ENCODE measurements at places on chromosomes 13 and 19.

- DNase-seq: no peak
Observed at GRCh38 chr13:47990920-47991466, 10.1 kb downstream of the SUCLA2 start.

DNA sequence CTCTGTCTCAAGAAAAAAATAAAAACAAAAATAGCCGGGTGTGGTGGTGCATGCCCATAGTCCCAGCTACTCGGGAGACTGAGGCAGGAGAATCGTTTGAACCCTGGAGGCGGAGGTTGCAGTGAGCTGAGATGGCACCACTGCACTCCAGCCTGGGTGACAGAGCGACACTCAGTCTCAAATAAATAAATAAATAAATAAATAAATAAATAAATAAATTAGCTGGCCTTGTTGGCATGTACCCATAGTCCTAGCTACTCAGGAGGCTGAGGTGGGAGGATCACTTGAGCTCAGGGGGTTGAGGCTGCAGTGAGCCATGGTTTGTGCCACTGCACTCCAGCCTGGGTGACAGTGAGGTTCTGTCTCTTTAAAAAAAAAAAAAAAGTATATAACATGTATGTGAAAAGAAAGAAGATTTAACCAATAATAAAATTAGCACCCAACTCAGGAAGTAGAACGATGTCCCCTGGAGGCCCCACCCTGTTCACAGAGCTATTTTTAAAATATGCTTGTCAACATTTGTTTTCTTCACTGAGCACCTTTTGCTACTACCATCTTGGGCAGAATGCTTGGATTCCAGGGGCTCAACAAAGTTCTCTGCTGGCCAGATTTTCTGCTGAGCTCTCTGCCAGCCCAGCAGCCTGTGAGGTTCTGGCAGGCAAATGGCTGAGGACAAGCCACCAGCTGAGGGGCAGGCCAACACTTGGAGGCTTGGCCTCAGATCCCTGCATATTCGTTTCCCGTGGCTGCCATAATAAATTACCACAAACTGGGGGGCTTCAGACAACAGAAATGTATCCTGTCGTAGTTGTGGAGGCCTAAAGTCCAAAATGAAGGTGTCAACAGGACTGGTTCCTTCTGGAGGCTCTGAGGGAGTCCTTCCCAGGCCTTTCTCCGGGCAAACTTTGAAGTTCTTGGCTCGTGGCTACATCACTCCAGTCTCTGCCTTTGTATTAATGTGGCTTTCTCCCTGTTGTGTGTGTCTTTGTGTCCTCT lies 5.2 kb downstream of the SLC25A42 start:
- DNase-seq: no peak

DNA sequence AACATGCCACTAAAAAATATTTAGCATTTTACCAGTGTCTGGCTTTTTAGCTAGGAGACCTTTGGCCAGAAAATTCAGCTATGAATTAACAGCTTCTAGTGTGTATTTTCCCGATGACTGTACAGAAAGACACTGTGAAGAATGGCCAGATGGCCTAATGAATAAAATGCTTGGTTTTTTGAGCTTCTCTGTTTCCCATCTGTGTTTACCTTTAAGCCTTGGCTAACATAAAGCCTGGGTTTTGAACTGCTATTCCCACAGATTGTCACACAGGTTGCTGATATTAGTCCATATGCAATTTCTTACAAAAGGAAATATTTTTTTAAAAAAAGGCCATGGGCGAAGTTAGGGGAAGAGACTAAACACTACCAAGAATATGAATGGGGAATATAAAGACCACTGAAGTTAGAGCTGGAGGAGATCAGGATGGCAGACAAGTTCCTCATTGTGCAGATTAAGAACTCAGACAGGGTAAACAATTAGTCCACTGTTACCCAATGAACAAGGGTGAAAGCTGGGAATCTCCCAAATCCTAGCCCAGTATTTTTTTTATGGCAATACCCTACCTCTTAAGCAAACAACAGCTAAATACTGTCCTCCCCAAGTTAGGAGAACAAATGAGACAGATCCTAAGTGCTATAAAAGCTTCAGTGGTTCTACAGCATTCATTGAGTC lies 95.1 kb downstream of the DCT start:
- DNase-seq: no peak

DNA sequence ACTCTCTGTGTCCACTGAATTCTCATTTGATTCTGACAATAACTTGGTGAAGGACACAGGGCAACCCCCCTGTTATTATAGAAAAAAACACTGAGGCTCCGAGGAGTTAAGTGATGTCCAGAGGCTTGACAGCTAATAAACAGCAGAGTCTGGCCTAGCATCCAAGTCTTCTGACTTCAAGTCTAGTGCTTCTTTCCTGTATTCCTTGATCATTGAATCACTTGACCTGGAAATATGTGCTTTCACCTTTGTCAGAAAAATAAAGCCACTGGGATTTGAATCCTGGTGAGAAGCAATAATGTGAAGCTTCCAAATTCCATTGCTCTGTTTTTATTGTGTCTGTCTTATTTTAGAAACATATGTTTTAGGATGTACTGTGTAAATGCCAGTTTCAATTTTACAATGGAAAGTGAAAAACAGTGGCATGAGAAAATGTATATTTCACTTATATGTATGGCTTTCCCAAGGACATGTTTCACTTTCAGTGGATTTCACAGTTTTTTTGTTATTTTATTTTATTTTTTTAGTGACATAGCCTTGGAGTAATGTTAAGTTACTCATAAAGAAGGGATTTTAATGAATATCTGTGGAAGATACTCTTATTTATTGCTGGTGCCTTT lies 190.2 kb downstream of the GPC6 start:
- DNase-seq: no peak

DNA sequence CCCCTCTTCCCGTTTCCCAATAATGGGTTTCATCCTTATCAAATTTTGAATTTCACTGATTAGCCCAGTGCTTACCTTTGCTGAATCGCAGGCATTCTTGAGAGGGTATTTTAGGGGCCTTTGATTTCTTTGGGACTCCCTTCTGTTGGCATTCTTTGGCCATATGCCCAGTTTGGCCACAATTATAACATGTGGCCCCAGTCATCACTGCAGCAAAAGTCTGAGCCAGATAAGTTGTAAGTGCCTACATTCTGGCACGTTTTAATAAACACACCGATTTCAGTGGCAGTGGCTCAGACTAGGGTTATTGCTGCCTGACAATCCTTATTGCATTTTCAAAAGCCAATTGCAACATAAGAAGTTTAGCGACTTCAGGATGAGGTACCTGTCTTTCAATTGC lies 41.4 kb downstream of the ZNF726 start:
- no peak for DNase-seq

DNA sequence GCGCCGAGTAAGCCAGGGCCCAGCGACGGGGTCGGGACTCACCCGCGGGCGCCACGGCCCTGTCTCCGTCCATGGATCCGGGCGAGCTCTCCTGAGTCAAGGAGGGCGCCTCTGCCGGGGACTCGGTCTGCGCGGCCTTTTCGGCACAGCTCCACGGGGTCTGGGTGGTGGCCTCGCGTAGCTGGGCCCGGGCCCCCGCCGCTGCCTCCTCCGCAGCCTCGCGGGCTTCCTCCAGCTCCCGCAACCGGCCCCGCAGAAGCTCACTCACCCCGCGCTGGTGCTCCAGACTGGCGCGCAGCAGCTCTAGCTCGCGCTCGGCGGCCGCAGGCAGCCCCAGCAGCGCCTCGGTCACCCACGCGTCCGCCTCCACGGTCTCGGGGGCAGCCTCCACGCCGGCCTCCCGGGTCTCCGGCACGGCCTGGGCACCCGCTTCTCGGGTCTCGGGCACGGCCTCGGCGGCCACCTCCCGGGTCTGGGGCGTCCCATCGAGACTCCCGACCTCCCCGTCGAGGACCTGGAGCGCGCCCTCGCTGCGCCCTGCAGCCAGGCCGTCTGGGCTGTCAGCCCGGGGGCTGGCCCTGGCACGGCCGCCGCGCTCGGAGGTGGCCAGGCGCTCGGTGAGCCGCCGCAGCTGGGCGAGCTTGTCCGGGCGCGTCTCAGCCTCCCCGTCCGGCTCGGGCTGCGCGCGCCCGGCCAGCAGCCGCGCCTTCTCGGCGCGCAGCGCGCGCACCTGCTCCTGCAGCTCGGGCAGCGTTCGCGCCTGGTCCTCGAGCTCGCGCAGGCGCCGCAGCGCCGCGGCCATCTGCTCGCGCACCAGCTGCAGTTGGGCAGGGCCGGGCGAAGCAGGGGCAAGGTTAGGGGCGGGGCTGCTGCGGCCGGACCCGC lies 8.4 kb downstream of the KANK3 start:
- no peak for DNase-seq

DNA sequence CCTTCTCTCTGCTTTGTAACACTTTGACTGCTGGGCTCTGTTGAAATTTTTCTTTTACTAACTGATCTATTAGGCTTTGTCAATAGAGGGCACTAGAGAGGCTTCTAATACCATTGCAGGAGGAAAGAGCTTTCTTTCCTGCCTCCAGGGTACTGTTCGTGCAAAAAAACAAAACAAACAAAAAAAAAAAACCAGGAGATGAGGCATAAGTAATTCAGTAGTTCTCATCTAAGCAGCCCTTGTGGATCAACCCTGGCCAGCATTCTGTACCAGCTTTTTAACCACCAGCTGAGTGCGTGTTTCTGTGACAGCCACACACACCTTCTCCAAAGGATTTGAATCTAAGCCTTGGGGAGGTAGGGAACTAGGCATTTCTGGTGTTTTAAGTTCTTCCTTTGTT lies 1707.6 kb upstream of the SLC10A2 start:
- DNase-seq: no peak

DNA sequence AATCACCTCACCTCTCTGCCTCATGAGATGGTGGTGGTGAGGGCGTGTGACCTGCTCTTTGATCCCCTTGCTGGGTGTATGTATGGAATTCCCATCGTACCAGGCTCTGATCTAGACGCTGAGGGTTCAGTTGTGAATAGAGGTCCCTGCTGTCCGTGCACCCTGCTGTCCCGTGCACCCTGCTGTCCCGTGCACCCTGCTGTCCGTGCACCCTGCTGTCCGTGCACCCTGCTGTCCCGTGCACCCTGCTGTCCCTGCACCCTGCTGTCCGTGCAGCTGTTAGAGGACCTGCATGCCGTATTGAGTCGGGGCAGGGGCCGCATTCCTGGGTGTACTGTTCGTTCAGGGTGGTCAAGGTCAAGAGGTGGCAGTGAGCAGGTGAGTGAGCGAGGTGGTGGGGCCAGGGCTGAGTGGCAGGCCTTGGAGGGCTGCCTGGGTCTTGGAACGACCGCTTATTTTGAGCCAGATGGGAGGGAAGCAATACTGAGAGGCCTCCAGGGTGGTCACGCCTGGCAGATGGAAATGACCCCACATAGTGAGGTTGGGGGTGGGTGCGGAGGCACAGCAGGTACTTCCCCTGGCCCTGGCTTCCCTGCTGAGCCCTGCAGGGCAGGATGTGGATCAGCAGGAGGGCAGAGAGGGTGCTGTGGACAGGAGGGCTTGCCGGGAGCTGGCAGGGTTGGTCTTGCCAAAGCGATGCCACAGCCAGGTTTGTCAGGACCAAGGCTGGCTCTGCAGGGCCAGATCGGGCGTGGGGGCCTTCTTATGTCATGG lies 4.6 kb upstream of the EPN1 start:
- no peak for DNase-seq

- peak; percentile 3 for DNase-seq
Observed at GRCh38 chr13:52782471-52783448, 43.1 kb upstream of the CNMD start.

- no peak for DNase-seq
Observed at GRCh38 chr19:36685835-36686234, 1.6 kb upstream of the ZNF567 start.

GRCh38 chr13:107867701-107868661 lies 347.4 kb downstream of the LIG4 start:
- DNase-seq: no peak

DNA sequence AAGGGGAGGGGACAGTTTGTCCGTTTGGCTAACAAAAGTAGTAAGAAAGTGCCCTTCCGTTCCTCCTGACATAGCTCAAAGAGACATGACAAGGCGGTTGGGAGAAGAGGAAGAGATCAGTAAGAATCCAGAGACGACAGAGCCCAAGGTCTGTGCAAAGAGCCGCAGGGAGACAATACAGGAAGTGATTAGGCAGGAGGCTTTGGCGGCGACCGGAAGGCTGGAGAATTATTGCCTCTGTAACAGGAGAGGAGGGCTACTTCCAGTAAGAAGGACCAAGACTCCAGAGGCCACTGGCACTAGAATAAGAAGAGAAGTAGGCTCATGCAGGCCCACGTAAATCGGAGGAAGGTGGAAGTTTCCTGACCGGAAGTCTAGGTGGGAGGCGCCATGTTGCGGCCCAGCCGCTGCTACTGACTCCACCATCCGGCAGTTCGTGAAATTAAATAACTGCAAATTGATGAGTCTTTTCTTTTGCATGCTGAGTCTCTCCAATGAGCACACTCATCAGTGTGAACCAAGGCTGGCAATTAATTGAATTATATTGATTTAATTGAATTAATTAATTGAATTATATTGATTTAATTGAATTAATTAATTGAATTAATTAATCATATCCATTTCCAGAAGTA lies 9.9 kb downstream of the RFX2 start:
- no peak for DNase-seq

DNA sequence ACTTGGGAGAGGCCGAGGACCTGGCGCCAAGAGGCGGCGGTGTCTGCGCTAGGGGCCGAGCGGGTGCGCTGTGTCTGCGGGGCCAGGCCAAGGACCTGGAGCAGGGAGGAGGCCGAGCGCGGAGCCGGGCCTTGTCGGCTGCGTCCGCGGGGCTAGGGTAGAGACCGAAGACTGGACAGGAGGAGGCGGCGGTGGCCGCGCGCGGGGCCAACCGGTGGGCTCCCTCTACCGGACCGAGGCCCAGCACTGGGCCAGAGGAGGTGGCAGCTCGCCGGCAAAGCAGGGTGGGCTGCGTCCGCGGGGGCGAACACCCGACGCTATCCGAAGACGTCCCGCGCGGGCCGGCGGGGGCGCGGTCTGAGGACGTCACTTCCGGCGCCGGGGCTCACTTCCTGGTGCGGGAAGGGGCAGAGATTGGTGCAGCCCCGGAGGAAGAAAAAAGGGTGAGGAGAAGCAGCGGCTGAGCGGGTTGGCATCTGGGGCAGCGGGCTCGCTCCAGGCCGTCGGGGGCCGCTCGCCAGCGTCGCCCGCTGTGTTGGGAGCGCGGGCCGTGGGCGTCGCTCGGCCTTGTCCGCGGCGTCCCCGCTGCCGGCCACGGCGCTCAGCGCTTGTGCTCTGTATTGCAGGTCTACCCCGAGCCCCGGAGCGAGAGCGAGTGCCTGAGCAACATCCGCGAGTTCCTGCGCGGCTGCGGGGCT lies 38.3 kb downstream of the ARHGEF7 start:
- DNase-seq: peak; percentile 71

GRCh38 chr13:44148159-44148914 lies 225.3 kb upstream of the SERP2 start:
- no peak for DNase-seq

GRCh38 chr13:113770937-113771336 lies 11.9 kb downstream of the TMEM255B start:
- no peak for DNase-seq

Measured in right renal cortex interstitium (tissue), 3 donors.